ENCODE measurements at places on chromosomes 3 and 15.

- peak; percentile 32 for DNase-seq
Observed at GRCh38 chr15:82043796-82044372, 1.9 kb downstream of the MEX3B start.

DNA sequence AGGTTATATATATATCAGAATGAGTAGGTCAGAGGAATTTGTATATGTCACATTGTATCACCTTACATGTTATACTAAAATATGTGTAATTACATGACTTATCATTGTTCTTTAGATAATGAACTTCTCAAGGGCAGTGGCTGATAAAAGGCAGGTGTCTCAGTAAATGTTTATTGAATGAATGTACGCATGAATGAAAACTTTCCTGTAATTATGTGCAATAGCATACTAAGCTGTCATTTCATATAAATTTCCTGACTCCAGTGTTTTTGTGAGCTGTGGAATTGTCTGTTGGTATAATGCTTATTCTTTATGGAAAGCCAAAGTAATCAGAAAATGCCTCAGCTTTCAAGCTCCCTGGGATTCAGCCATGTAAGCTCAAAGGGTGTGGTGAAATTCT lies 4.2 kb downstream of the TBC1D23 start:
- no peak for DNase-seq

DNA sequence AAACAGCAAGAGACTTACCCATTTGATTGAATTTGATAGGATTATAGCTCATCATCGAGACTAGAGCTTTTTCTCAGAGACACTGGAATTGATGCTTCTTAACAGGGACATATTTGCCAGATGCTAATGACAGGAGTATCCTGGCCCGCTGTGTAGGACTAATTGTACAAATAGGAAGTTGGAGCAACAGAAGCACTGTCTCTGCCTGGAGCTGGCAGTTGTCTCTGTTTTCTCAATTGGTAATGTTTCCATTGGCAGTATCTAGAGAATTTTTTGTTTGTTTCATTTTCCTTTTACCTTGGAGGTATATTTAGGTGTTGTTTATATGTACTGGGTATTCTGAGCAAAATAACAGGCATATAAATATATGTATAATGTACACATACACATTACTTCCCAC lies 8.9 kb upstream of the PCOLCE2 start:
- DNase-seq, result no peak

- no peak for DNase-seq
Observed at GRCh38 chr3:10583798-10584708, 78.7 kb upstream of the ATP2B2 start.

GRCh38 chr3:94345101-94345500 lies 282.2 kb downstream of the NSUN3 start:
- no peak for DNase-seq

- no peak for DNase-seq
Observed at GRCh38 chr3:141386611-141387111, 18.4 kb downstream of the ZBTB38 start.

- DNase-seq, result no peak
Observed at GRCh38 chr3:184173374-184173722, 1.3 kb upstream of the AP2M1 start.

DNA sequence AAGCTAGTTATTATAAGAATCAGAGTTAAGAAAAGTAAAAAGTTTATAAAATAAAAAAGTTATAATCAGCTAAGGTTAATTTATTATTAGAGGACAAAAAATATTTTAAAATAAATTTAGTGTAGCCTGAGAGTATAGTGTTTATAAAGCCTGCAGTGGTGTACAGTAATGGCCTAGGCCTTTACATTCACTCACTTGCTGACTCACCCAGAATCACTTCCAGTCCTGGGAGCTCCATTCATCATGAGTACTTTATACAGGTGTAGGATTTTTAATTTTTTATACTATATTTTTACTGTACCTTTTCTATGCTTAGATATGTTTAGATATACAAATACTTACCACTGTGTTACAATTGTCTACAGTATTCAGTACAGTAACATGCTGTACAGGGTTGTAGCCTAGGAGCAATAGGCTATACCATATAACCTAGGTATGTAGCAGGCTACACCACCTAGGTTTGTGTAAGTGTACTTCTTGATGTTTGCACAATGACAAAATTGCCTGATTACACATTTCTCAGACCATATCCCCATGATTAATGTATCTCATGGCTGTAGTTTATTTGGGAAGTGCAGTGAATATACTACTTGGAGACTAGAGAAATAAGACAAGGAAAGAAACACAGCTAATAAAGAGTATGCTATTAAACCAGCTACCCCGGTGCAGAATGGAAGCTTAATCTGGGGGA lies 101.9 kb upstream of the GALNT15 start:
- DNase-seq, result no peak

GRCh38 chr3:160796089-160796812 lies 40.2 kb downstream of the PPM1L start:
- DNase-seq, result no peak

DNA sequence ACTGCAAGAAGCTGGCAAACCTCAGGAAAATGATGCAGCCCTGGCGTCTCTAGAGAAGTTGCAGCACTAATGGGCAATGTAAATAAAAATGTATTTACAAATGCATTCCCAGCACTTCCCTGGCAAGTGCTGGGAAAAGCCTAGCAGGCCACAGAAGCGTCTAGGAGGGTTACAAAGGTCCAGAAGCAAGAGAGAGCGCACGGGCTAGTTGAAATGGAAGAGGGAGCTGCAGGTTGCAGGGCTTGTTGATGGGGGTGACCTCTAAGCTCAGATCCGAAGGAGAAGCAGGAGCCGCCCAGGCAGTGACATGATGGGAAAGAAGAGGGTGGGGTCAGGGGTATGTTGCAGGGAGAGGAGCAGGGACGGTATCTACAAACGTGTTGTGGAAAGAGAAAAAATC lies 2.7 kb upstream of the KNL1 start:
- no peak for DNase-seq

- peak; percentile 84 for DNase-seq
Observed at GRCh38 chr15:75107908-75108838, 84.8 kb downstream of the PPCDC start.

- no peak for DNase-seq
Observed at GRCh38 chr3:115885621-115886020, 262.3 kb downstream of the GAP43 start.

GRCh38 chr3:60953351-60953750 lies 297.9 kb downstream of the FHIT start:
- DNase-seq, result no peak

DNA sequence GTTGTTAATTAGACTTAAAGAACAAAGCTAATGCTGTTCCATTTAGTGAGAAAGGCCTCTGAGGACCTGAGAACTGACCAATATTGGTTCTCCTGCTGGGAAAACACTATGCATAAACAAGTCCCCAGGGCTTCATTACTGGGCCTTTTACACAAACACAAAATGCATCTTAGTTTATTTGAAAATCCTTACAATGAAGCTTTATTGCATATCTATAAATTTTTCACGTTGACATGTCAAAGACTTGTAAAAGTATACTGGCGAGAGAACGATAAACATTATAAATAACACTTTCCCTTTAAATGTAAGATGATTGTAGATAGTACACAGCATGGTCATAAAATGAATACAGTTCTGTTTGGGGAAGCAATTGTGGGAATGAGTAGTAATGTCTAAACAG lies 151.7 kb downstream of the ROBO2 start:
- no peak for DNase-seq

GRCh38 chr3:72165317-72165716 lies 380.4 kb upstream of the PROK2 start:
- DNase-seq, result no peak

DNA sequence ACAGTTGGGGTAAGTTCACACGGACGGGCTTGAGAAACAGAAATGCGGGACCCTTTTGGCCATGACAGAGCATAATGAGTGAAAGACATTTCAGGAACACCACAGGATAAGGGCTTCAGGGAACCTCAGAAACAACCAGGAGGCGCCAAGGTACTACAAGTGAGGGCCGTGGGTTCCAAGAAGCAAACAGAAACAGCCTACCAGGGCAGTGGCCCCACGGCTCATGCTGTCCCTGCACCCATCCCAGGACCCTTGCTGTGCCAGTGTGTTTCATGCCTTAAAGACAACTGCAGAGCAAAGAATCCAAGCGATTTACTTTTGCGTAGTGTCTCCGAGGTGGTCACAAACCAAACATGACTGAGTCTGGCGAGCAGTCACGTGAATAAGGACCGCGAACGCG lies 54.0 kb downstream of the RUBCN start:
- no peak for DNase-seq

- peak; percentile 55 for DNase-seq
Observed at GRCh38 chr3:191329654-191330529, at the start of gene UTS2B. Gene UTS2B (minus strand): TSS chr3:191330526. CDS start chr3:191282189, 48,337 bp downstream.

- DNase-seq, result no peak
Observed at GRCh38 chr3:122948408-122948807, 79.2 kb downstream of the SEMA5B start.

DNA sequence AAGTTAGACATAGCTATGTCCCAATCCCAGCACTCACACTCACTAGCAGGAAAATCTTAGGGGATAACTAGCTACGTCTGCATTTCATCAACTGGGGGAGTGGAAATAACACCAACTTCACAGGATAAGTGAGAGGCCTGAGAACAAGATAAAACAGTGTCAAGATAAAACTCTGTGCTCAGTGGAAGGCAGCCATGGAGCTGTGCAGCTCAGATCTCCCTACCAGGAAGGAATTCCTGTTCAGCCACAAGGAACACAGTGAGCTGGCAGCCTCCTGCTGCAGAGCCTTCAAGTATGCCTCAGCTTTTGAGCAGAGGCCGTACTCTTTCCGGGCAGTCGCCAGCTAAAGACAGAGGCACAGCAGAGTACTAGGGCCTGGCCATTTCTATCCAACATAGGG lies 115.8 kb upstream of the TOPAZ1 start:
- DNase-seq, result peak; percentile 22

DNA sequence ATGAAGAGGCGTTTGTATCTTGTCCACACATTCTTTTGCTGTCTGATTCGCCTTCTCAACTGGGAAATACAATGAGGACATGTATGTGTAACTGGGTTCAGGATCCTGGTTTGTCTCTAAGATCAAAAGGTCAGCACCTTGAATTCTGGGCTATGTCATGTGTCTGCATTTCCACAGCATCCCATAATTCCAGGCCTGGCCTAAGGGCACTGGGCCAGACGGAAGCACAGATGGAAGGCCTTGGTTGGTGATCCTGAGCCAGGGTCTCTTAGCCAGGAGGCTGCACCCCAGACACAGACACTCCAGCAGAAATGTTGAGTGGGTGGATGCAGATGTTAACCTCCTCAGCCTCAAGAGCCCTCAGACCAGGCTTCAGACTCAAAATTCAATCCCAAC lies 23.7 kb upstream of the HERC1 start:
- no peak for DNase-seq

GRCh38 chr3:47783673-47784072 lies 2.0 kb upstream of the SMARCC1 start:
- no peak for DNase-seq

GRCh38 chr3:14286887-14287500 lies 108.4 kb downstream of the LSM3 start:
- DNase-seq, result no peak

DNA sequence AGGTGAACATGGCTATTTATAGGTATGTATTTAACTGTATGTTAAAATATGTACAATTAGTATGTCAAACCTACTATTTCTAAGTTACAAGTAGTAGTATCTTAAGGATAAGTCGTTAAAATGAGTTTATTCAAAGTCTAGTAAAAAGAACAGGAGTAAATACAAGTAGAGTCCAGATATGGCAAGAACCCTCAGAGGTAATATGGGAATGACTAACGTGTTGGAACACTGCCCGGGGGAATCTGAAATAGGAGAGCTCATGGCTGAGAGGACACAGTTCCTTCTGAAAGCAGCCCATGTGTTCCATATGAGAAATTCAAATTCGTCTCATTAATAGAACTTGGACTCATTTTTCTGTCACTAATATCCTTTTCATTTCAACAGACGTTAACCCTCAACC lies 158.8 kb downstream of the CLSTN2 start:
- no peak for DNase-seq

DNA sequence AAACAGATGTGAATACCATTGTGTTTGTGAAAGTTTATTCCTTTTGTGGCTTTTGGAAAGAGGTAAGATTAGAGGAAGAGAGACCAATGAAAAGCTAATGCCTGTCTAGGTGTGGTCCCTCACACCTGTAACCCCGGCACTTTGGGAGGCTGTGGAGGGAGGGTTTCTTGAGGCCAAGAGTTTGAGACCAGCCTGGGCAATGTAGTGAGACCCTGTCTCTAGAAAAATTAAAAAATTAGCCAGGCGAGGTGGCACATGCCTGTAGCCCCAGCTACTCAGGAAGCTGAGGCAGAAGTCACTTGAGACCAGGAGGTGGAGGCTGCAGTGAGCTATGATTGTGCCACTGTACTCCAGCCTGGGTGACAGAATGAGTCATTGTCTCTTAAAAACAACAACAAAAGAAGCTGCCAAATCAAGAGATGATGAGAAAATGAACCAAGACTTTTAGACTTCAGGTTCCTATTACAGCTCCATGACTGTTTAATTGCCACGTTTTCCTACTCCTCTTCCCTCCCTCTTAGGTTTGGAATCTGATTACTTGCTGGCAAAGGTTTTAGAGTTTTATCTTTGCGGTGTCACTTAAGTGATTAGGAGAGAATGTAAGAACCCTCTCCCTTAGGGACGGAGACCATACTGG lies 68.7 kb downstream of the CGNL1 start:
- DNase-seq, result no peak

DNA sequence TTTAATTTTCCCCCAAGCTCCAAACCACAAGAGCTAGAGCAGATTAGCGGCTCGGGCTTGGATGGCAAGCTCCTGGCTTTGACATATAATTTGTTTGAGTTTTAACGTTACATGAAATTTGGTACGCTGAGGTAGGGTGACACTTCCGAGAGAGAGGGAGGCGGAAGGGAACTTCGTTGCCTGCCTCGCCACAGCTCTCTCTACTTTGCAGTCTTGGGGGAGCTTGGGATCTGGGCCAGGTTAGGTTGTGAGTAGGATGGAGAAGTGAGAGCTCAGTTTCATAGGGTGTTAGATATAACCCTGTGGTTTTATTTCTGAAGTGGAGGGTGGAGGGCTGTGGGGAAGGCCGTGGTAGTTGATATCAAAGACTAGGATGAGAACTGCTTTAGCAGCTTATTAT lies 39.7 kb downstream of the LRTM1 start:
- no peak for DNase-seq

DNA sequence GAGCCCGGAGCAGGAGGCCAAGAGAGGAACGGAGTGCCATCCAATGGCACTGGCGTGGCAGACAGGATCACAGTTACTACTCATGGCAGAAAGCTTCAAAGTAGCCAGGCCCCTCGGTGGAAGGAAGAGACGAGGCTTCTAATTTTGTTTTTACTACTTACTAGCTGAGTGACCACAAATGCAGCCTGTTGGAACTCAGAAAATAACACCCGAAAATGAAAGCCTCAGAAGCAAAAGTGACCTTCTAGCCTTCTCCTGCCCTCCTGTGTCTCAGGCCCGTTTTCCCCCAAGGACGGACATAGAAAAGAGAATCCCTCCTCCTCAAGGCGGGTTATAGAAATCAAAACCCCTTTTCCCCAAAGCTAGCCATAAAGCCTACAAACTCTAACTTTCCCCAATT lies 9.9 kb upstream of the STRA6 start:
- DNase-seq, result no peak

GRCh38 chr3:15520804-15521572 lies 518 bp downstream of the COLQ start:
- DNase-seq, result no peak
